ENCODE measurements at places on chromosomes 1 and 21.
A peak's percentile ranks its signal among the peaks of the same experiment; 100 is the strongest.

DNA sequence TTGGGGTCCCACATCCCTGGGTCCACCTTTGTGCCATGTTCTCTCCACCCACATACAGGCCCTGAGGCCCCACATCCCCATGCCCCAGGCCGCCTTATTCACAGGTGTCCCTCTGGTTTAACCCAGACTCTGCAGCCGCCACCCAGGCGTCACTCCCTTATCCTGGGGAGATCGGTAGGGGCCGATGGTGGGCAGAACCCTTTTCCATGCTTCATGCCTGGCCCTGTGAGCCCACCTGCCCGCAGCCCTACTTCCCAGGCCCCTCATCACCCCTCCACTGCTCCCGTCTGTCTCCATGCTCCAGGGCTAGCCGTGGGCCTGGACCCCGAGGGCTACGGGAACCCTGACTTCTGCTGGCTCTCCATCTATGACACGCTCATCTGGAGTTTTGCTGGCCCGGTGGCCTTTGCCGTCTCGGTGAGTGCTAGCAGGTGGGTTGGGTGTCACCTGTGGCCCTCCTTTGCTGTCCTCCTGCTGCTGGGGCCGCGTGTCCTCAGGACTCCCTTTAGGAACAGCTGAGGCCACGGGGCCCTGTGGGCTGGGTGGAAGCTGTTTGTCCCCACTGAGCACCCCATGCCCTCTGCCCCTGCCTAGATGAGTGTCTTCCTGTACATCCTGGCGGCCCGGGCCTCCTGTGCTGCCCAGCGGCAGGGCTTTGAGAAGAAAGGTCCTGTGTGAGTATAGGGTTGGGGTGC is 12.2 kb downstream of the PSRC1 start:
- DNase-seq, result no peak

- no peak for DNase-seq
Measured at GRCh38 chr1:207156095-207156494, 52.1 kb downstream of the C4BPA start.

- DNase-seq, result no peak
Measured at GRCh38 chr21:45847870-45848269, 133.7 kb upstream of the COL6A1 start.

- DNase-seq, result peak; percentile 78
Measured at GRCh38 chr1:116981521-116982037, 20.0 kb upstream of the CD101 start.

GRCh38 chr1:80629304-80629837 is 1171.4 kb upstream of the ADGRL2 start:
- no peak for DNase-seq

DNA sequence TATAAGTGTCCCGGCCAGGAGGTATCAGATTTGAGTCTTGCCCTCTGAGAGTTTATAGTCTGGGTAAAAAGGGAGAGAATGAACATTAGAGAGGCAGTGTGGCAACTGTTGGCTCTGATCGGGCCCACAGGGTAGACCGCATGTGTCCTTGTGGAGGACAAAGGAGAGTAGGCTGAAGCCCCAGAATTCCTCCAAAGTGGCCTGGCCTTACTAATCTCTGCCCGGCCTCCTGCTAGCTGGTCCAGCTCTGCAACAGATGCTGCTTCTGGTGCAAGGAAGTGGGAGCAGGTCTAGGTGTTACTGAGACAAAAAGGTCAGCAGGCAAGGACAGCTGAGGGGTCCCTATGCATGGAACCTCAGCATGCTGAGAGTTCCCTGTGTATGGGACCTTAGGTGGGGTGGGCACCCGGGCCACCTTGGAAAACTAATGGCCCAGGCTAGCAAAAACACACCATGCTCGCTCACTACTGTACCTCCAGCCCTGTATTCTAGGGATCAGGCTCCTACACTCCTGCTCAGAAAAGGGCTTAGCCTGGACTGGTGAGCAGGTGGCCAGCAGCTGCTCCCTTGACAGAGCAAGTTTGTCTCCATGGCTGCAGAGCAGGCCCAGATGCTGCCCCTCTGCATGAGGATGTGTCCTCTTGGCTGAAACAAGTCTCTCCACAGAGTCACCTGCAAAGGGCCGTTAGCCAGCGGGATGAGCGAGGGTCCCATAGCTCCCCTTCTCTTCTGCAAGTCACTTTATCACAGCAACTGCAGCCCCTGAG is 30.3 kb upstream of the RGS16 start:
- peak; percentile 87 for DNase-seq

Measured in NCI-H146 (cell line).